ENCODE measurements at places on chromosomes 11 and 22.

GRCh38 chr11:64156235-64157011 is 9.5 kb downstream of the MACROD1 start:
- DNase-seq, result no peak

DNA sequence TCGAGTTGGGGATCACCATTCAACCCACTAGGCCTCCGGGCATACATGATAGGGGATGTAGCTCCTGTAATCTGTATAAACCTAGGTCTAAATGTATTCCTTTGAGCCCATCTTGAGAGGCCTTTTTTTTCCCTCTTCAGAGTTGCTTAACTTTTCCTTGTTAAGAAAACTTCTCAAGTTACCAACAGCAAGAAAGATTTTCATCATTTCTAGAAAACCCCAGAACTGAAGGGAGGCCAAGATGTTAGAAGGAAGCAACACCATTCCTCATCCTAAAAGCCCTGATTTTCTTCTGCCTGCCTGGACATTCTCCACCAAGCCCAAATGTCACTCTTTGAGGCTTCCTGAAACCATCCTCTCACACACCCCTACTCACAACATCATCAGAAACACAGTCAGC is 79.4 kb downstream of the TMPRSS5 start:
- DNase-seq, result no peak

- no peak for DNase-seq
These were observed 14.2 kb downstream of the IFT27 start for GRCh38 chr22:36761553-36762240.

- no peak for DNase-seq
These were observed at the start of gene DRD4 for GRCh38 chr11:636511-637332. DRD4 (plus strand) TSS chr11:637269; CDS start chr11:637305, 36 bp downstream.

GRCh38 chr11:87397011-87397865 is 359.5 kb downstream of the TMEM135 start:
- DNase-seq, result no peak

DNA sequence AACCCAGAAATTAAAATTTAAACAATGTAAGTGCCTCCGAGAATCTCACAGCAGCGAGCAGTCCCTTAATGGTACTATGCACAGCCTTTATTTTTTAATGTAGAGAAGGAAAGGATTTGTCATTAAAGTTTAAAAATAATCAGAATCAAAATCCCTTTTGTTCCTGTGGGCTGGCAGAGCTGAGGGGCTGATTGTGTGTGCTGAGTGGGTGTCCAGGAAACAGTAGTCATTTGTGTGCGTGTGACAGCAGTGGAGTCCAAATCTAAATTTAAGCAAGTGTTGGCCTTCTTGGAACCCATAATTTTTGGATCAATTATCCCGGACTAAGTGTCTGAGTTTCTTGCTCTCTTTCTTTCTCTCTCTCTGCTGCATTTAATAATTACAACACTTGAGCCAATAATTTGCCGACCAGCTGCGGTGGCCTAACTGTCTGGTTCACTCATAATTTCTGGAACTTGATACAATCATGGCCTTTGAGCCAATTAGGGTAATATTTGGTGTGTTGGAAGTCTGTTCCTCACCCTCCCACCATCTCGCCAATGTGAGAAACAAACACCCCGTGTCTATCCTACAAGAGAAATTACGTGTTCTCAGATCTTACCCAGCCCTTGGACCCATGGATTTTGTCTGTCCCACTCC is 528.0 kb downstream of the SOX6 start:
- no peak for DNase-seq

DNA sequence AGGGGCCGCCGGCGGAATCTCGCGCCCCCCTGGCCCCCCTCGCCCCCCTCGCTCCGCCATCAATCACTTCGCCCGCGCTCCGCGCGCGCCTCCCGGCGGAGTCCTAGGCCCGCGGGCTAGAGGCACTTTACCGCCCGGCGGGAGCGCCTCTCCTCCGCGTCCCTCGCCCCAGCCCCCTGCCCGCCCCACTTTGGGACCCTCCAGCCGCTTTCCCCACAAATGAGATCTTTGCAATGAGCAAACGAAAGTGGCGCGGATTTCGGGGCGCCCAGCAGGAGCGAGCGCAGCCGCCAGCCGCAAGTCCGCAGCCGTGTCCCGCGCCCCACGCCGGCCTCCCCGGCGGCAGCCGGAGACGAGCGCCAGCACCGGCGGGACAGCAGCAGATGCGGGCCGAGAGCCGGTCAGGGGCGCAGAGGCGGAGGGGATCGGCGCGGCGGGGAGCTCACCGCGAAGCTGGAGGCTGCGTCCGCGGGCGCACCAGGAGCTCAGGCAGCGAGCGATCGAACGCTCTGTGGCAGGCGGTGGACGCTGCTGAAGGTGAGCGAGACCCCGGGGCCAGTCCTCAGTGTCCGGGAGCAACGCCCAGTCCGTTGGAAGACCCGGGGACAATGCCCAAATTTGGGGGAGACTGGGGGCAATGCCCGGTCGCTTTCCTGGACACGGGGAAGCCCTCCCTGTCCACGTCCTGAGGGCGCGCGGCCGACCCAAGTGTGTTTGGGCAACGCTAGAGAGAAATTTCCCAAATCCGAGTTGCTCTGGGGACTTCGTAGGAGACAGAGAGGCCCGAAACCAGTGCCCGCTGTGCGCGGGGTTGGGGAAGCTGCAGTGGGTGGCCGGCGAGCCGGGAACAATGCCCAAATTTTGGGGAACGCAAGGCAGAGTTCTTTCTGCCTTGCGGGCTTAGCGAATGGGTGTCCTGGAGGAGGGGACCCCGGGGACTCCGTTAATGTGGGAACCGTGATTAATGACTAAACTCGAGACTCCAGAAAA is 1.5 kb upstream of the IGF2 start:
- DNase-seq, result no peak

DNA sequence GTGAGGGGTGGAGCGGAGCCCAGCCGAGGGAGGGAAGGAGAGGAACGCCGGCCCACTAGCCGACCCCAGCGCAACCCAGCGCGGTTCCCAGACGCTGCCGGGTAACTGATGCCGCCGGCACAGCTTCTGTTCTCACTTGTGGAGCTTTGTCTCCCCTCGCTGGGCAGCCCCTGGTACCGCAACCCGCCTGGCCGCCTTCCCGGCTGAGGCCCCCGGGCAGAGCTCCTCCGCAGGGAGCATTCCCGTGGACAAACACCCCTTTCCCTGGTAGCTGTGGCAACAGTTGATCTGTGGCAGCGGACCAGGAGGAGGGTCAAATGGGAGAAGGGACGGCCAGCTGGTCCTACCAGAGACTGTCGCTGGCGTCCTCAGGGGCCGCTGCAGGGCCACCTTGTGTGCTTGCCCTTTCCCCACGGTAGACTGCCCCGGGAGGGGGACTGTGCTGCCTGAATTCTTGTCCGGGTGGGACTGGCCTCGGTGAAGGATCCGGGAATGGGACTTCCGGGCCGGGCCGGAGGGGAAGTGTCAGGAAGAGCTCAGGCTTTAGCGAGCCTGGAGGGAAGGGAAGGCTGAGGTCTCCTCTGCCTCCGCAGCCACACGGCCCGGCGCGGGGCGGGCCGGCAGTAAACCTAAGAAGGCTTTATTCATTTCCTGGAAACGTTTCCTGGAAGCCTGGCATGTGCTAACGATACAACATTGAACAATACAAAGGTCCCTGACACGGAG is 468.0 kb downstream of the OPCML start:
- DNase-seq, result no peak

DNA sequence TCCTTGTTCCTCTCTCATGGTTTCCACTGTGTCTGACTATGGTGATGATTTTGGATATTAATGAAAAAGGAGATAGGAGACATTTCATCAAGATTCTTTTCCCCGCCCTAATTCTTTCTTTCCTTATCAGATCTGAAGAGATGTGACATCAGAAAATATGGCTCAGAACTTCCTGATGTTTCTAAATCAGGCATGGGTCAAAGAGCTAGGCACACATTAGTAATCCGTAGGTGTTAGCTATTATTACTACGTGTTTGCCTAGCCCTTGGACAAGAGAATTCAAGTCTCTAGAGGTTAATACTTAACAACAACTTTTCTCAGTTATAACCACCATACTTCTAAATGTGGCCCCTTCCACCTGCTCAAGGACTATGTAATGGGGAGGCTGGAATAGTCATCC is 5.8 kb downstream of the JOSD1 start:
- DNase-seq, result no peak

DNA sequence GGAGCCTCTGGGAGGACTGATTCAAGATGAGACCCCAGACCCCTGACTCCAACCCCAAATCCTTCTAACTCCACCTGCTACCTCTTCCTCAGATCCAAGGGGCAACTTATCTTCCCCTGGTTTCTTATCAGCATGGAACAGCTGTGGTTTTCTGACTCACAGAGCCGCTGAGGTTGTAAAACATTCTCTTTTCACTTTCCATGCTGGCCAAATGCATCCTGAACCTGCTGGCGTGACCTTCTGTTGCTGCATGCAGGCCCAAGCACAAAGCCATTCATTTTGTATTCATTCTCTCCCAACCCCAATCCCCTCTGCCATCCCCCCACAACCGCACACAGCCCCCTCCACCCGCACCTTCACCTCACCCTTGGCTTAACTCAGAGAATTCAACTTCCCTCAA is 70.3 kb downstream of the SEZ6L start:
- no peak for DNase-seq

- DNase-seq, result no peak
These were observed 19.5 kb upstream of the WNT7B start for GRCh38 chr22:45996241-45997076.

DNA sequence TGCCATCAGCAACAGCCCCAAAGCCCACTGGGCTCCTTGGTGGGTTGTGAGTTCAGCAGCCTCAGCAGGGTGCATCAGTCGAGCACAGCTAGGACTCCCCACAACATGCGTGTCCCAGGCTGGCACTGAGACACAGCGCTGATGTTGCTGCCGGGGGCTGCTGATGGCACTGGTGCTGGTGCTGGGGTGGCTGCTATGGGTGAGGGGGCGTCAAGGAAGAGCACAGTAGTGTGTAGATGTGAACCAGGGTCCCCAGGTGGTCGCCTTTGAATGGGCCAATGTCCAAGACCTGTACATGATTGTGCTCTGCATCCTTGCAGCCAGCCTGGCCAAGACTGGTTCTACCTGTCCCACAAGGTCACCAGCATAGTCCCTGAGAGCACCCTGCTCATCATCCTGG is 121.3 kb upstream of the SERPIND1 start:
- no peak for DNase-seq

GRCh38 chr22:22812031-22812905 is 75.3 kb upstream of the IGLL5 start:
- DNase-seq, result no peak

- no peak for DNase-seq
These were observed 1630.8 kb upstream of the TENM4 start for GRCh38 chr11:81071606-81072005.

- no peak for DNase-seq
These were observed 1.2 kb upstream of the CCDC86 start for GRCh38 chr11:60840470-60841430.

- DNase-seq, result no peak
These were observed 64.8 kb downstream of the APOL5 start for GRCh38 chr22:35782504-35782903.

GRCh38 chr22:45615364-45615763 is 56.3 kb upstream of the ATXN10 start:
- no peak for DNase-seq
